ENCODE measurements at places on chromosomes 7 and 10.

- DNase-seq = no peak
Measured at GRCh38 chr10:112603062-112603461, 156.0 kb downstream of the VTI1A start.

DNA sequence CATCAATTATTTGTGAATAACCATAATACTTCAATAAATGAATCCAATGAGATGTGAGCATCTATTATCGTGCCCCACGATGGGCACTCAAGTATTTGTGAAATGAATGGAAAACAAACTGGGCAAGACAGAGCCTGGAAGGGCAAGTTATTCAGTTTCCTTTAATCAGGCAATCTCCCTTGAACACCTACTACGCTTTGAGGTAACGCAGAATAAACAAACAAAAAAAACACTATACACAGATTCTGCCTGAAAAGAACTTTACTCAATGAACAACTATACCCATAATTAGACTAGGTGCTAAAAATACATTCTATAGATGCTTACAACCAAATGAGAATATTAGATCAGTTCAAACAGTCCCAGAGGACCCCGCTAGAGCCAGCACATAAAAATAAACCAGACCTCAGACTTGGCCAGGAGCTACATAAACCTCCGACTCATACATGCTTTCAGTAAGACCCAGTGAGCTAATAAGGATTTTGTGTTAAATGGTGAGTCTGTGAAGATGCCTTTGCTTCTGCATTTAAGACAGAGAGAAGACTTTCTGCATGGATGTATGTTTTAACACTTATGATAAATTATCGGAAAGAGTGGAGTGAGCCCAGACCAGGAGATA is 121.3 kb downstream of the MPP7 start:
- no peak for DNase-seq

GRCh38 chr7:30510124-30511075 is 5.8 kb upstream of the GGCT start:
- DNase-seq = peak; percentile 35

GRCh38 chr10:33260403-33261149 is 73.9 kb downstream of the NRP1 start:
- no peak for DNase-seq

- DNase-seq = no peak
Measured at GRCh38 chr7:103902917-103903316, 86.5 kb downstream of the RELN start.

- no peak for DNase-seq
Measured at GRCh38 chr7:69823151-69823744, 225.0 kb downstream of the AUTS2 start.

DNA sequence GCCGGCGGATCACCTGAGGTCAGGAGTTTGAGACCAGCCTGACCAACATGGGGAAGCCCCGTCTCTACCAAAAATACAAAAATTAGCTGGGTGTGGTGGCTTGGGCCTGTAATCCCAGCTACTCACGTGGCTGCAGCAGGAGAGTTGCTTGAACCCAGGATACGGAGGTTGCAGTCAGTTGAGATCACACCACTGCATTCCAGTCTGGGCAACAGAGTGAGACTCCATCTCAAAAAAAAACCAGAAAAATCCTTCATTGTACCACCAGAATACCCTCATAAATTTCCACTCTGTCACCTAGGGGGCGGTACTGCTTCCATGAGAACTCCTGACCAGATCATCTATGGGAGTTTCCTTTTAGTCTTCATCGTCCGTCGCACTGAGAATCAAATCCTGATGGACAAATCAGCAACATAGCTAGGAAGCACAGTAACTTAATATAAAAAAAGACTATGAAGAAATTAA is 225.8 kb upstream of the KLF14 start:
- DNase-seq = peak; percentile 70

- no peak for DNase-seq
Measured at GRCh38 chr7:24119852-24120251, 164.1 kb upstream of the NPY start.

DNA sequence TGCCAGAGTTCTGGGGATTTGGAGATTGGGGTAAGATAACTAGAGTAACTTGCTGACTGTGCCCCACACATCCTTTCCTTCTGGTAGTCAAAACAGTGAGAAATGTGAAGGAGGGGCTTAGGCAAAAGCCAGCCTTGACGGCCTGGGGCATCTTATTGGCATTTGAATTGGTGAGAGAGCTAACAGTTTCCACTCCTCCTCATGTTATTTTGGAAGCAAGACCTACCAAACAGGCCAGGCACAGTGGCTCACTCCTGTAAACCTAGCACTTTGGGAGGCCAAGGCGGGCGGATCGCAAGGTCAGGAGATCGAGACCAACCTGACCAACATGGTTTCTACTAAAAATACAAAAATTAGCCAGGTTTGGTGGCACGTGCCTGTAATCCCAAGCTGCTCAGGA is 596.6 kb downstream of the GRM8 start:
- no peak for DNase-seq

DNA sequence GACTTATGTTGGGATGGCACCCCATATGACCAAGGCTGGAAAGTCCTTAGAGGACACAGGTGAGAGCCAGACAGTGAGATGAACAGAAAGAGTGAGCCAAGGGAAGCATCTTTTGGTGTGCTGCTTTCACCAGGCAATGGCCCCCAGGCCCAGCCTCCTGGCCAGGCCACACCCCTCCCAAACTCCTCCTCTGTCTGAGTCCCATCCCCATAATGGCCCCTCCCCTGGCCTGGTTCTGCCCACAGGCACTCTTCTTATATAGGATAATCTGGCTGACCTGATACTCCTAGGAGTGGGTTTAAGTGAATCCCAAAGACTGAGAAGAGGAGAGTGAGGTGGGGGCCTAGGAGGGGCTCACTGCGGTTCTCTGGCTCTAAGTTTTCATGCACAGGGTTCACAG is 252.5 kb downstream of the RPS24 start:
- DNase-seq = no peak

- no peak for DNase-seq
Measured at GRCh38 chr7:32224276-32224675, 154.1 kb upstream of the PDE1C start.

- DNase-seq = no peak
Measured at GRCh38 chr10:110528224-110528996, 30.7 kb downstream of the DUSP5 start.

DNA sequence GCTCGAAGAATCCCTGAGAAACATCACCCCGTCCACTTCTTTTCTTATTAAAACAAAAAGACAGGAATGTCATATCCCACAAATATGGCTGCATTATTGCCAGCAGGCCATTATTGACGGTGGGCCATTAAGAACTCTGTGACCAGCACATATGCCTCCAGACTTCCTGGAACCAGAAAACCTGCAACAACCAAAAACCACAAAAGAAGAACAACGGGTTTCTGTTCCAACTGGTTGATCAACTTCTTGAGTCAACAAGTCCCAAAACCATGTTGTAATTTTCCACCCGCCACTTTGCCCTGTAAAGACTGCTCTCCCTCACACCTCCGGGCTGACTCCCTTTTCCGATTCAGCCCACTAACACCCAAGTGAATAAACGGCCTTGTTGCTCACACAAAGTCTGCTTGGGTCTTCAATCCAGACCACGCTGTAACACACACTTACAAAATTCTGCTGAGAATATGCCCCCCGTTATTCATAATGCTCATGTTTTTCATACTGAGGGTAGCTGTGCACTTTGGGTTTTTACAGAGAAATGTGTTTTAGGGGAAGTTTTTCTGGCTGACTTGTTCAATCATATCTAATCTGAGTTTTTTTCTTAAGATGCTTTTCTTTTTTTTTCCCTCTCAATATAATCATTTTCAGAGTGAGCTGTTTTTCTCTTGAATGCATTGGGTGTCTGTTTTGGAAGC is 20.7 kb downstream of the ZNF107 start:
- DNase-seq = no peak

DNA sequence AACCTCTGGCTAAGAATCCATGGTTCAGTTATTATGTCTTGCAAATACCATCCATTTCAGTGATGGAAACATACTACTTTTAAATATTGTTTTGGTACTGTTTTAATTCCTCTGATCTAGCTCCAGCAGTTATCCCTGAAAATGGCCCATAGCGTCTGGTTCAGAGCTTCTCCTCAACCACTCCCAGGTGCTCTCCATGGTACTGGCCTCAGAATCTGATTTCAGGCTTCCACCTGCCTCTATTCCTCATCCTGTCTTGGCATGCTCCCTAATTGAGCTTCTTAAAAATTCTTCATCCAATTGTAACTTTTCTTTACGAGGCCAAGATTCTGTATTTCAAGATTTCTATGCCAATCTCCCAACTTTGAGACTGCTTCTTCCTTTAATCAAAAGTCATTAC is 236.3 kb downstream of the HTR7 start:
- DNase-seq = no peak

GRCh38 chr10:89042562-89042961 is 52.0 kb downstream of the FAS start:
- DNase-seq = no peak

GRCh38 chr10:131429141-131429540 is 117.6 kb upstream of the TCERG1L start:
- DNase-seq = no peak

- DNase-seq = no peak
Measured at GRCh38 chr7:93196336-93196735, 29.9 kb downstream of the HEPACAM2 start.

- DNase-seq = no peak
Measured at GRCh38 chr10:133009218-133009950, 67.0 kb upstream of the CFAP46 start.

- no peak for DNase-seq
Measured at GRCh38 chr7:916291-916941, 38.1 kb downstream of the ADAP1 start.

GRCh38 chr7:66255534-66256100 is 50.5 kb downstream of the TPST1 start:
- no peak for DNase-seq

GRCh38 chr10:35626971-35627507 is 15.1 kb downstream of the FZD8 start:
- DNase-seq = no peak

DNA sequence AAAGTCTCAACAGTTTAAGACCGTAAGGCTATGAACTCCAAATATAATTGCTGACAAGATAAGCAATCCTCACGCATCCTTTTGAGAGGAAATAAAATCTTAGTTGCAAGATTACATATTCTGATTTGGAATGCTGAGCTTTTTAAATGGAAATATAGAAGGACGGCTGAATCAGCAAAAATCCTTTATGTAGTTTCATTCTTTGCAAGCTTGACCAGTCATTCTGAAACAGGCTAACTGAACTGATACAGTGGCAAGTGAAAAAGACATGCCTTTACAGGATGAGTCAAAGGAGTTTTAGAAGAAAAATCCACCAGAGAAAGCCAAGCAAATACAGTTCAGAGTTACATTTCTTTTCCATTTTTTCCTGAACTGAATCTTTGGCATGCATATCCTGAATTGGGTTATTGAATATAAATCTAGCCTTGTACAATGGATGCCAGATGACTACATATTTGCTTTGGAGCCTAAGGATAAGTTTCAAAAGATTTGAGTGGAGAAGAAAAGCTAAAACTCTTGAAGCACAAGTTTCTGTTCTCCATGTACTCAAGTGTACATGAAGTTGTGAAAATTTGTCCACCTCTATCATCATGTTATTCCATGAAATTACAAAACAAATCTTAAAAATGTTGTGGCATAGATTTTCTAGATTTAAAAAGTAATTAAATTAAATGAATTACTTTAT is 4.4 kb downstream of the VIM start:
- DNase-seq = no peak

- no peak for DNase-seq
Measured at GRCh38 chr10:44354771-44355170, 30.1 kb downstream of the CXCL12 start.

GRCh38 chr10:118116362-118116714 is 69.6 kb upstream of the RAB11FIP2 start:
- no peak for DNase-seq

DNA sequence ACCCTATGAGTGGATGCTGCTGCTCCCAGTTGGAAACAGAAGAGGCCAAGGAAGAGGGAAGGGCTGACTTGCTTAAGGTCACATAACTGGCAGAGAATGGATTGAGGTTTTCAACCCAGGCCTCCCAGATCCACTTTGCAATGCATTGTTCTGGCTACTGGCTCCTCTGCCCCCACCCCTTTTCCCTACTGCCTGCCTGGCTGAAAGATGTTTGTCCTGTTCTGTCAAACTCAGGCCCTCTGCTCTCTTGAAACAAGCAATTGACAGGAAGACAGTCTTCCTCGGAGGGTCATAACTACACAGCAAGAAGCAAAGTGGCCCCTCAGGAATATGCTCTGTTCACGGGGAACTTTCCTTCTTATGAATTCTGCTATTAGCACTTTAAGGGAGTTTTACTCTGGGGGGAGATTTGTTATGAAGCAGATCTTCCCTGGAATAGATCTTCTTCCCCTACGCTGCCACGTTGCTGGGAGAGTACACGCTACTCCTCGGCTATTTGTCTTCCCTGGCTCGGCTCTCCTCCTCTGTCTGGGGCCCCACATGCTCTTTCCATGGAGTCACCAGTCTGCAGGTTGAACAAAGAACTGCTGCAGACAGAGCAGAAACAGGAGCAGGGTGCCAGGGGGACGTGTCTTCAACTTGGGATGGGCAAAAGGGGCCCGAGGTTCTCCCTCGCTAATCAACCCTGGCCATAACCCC is 436.1 kb downstream of the TYW1 start:
- no peak for DNase-seq

DNA sequence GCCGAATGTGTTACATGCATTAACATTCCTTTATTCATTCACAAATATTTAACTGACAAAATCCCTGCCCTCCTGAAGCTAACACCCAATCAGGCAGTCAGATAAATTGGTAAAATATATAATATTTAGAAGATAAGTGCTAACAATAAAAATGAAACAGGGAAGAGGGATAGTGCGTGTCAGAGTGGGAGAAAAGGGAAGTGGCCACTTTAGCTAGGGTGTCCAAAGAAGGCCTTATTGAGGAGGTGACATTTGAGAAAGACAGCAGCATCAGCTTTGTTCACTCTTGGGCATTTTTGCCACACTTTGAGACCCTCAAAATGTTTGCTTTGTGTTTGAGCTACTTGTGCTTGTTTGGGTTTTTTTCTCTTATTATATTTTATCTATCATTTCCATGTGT is 317.8 kb downstream of the SNX13 start:
- DNase-seq = no peak

DNA sequence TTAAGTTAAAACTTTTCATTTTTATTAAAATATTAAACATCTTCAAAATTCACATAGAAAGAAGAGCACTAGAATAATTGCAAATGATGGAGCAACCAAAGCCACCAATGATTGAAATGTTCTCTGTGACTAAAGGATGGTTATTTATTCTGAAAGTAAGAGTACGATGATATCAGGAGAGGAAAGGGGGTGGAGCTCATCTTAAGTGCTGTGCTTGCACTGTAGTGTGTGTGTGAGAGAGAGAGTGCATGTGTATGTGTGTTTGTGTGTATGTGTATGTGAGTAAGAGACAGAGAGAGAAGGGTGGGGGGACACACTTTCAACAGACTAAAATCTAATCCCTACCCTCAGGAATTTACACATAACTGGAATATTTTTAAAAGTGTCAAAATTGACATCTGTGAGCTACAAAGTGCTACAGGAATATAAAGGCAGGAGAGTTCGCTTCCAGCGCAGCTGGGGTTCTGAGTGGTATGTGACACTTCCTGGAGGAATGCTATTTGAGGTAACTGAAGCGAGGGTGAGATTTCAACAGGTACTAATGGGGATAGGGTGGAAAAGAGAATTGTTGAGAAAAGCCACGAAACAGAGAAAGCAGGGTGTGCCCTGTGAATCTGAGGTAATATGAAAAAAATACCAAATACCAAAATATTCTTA is 57.2 kb upstream of the SMNDC1 start:
- no peak for DNase-seq

- no peak for DNase-seq
Measured at GRCh38 chr10:61354401-61354975, 98.7 kb downstream of the TMEM26 start.

Data from activated CD4-positive, alpha-beta T cell treated with anti-CD3 and anti-CD28 coated beads, Interleukin-2, amount 10 ng/mL, durations not matched to agents 7 days and 5 days (primary cell).